ENCODE measurements at places on chromosomes 1 and 21.
A peak's percentile ranks its signal among the peaks of the same experiment; 100 is the strongest.

- no peak for DNase-seq
Observed at GRCh38 chr21:14353231-14353630, 29.7 kb downstream of the HSPA13 start.

DNA sequence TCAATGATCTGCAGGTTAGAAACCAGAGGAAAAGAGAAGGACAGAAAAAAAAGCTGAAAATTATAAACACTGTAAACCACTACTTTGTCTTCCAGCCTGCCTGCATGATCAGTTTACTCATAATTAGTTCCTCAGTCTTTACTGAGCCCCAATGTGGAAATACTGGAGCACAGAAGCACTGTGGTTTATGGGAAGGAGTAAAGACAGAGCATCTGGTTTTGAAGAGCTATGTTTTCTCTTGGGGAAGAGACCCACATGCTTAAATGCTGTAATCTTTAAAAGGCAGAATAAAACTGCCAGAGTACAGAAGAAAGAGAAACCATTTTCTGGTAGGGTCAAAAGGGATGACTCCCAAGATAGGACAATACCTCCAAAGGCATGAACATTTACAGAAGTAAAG is 159.0 kb upstream of the ZNHIT6 start:
- no peak for DNase-seq

DNA sequence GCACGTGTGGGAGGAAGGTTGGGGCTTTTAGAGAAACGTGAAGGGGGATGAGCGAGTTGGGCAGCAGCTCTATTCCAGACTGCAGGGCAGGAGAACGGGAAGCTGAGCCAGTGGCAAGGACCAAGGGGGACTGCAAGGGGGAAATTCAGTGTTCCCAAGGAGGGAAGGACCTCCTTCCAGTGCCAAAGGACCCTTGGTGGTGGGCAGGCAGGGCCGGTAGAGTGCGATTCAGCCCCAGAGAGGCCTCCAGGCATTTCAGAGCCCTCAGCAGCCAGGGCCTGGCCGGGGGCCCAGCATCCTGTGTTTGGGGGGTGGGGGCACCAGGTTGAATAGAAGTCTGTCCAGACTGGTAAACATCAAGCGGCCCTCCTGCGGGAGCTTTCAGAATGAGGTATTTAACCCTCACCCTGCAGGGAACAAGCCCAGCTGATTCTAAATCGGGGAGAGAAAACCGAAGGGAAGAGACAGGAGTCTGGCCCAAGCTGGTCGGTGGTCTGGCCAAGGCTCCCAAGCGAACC is 2.3 kb downstream of the COL9A2 start:
- DNase-seq = no peak

GRCh38 chr1:106937104-106937503 is 119.4 kb upstream of the PRMT6 start:
- DNase-seq = peak; percentile 3

- no peak for DNase-seq
Observed at GRCh38 chr1:109613361-109614147, 5.9 kb downstream of the GNAT2 start.

DNA sequence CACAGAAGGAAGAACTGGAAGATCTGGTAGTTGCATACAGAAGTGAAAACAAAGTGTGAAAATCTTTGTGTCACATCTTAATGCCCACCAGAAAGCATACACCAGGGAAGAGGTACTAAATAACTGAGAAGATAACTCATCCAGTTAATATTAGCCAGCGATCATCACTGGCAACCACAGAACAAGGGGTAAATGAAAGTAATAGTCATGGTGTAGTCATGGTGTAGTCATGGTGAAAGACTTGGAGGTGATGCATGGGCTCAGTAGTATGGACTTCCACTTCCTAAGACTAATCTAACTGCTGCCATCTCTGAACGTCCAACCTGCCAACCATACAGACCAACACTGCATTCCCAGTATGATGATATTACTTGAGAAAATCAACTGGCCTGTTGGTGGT is 481.2 kb upstream of the NR5A2 start:
- DNase-seq = peak; percentile 30

GRCh38 chr1:111666828-111667227 is 47.2 kb downstream of the RAP1A start:
- DNase-seq = no peak

GRCh38 chr1:184937729-184938128 is 36.6 kb downstream of the NIBAN1 start:
- no peak for DNase-seq

GRCh38 chr1:156053768-156054499 is at the start of gene UBQLN4:
TSS of gene UBQLN4 (minus strand) at chr1:156053798. CDS start at chr1:156053701, 97 bp downstream.
- DNase-seq = peak; percentile 49
